ENCODE measurements at places on chromosomes 2 and 18.
A peak's percentile ranks its signal among the peaks of the same experiment; 100 is the strongest.

DNA sequence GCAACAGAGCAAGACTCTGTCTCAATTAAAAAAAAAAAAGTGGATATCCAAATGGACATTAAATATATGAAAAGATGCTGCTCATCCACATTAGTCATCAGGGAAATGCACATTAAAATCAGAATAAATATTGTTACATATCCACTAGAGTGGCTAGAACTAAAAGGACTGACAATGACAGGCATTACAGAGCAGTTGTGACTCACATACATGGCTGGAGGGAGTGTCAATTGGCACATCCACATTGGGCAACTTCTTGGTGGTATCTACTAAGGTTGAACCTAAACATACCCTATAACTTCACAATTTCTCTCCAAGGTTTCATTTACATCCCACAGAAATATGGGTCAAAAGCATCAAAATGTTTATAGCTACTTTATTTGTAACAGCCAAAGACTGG is 14.0 kb upstream of the DNER start:
- DNase-seq, result no peak

GRCh38 chr2:23427976-23428375 is 43.0 kb downstream of the KLHL29 start:
- DNase-seq, result peak; percentile 11

- DNase-seq, result peak; percentile 74
Measured at GRCh38 chr2:46735108-46735691, 180.4 kb downstream of the MCFD2 start.

GRCh38 chr2:232633413-232634205 is at the start of gene EFHD1:
Gene EFHD1, plus strand, starts transcription at chr2:232633604. Its CDS starts 101 bp downstream, at chr2:232633705.
- DNase-seq, result peak; percentile 69

- no peak for DNase-seq
Measured at GRCh38 chr2:190858817-190859216, 21.8 kb upstream of the GLS start.

DNA sequence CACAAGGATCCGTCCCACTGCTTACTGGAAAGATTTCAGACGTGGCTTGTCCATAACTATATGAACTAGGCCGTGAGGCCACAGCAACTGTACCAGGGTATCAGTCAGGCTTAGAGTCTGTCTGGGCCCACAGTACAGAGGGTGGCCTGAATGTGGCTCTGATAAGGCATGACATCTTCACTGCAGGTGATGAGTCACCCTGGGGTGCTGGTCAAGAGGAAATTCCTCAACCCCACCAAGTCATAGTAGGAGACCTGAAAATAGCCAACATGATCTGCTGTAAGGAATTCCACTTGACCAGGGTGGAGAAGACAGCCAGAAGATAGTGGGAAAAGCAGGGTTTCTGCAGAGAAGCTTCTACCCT is 107.7 kb downstream of the INHBB start:
- no peak for DNase-seq

- no peak for DNase-seq
Measured at GRCh38 chr18:58819051-58819450, 45.6 kb upstream of the ZNF532 start.

DNA sequence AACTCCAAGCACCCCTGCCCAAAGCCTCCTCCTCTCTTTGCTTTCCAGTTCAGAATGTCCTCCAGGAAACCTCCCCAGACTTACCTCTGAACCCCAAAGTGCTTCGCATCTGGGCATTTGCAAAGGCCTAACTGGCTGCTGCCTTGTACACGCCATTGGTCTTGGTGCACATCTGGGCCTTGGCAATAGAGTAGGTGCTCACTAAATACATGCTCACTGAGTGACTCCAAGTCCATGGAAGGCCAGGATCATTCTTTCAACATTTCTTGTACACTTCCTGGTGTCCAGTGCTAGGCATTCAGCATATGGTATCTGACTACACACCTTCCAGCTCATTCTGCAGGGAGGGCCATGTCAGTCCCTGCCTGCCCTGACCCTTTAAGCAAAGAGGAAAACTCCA is 28.4 kb downstream of the MRPL35 start:
- DNase-seq, result no peak

Measured in NCI-H2081 (cell line).